GM12865 (cell line): ENCODE measurements at places on chromosomes 11 and 22.

GRCh38 chr11:114395736-114396135, 4.6 kb downstream of the C11orf71 start:
- DNase-seq = no peak

GRCh38 chr22:42932197-42932519, 75.1 kb upstream of the ARFGAP3 start:
- DNase-seq = no peak

GRCh38 chr11:35932681-35933319, 11.1 kb upstream of the LDLRAD3 start:
- no peak for DNase-seq

DNA sequence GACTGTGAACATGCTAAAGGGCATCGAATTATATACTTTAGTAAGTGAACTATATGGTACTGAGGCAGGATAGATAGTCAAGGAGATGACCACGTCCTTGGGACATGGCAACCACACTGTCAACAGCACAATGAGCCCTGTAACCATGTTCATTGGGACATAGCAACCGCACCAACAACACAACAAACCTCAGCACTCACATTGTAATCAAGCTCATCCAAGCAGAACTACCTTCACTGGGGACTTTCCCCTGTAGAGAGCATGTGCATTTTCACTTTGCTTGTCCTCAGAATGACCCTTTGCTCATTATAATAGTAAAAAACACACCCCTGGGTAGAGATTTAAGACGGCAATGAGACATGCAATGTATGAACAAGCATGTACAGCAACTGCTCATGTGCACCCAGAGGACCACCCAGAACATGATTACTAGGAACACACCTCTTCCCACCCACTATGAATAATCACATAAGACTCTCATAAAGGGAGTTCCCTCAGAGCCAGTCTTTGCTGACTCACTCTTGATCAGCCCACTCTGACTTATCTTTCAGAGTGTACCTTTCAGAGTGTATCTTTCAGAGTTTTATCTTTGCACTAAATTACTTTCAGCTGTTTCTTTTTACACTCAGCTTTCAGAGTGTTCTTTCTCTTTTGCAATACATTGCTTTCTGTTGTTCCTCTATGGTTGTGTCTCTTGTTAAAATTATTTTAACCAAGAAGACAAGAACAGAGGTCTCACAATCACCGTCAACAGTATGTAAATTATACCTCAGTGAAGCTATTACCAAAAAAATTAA, 4.1 kb upstream of the PLAAT2 start:
- DNase-seq = peak; percentile 97

DNA sequence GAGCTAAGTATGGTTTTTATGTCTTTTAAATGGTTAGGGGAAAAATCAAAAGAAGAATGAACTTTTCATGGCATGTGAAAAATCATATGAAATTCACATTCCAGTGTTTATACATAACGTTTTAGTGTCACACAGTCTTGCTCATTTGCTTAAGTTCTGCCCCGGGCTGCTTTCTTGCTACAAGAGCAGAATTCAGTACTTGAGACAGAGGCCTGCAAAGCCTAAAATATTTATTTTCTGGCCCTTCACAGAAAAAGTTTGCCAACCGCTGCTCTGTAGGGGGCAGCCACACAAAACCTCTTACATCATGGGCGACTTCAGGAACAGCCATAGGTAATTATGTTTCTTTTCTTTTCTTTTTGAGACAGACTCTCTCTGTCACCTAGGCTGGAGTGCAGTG, 1.0 kb upstream of the ATG2A start:
- DNase-seq = peak; percentile 46

DNA sequence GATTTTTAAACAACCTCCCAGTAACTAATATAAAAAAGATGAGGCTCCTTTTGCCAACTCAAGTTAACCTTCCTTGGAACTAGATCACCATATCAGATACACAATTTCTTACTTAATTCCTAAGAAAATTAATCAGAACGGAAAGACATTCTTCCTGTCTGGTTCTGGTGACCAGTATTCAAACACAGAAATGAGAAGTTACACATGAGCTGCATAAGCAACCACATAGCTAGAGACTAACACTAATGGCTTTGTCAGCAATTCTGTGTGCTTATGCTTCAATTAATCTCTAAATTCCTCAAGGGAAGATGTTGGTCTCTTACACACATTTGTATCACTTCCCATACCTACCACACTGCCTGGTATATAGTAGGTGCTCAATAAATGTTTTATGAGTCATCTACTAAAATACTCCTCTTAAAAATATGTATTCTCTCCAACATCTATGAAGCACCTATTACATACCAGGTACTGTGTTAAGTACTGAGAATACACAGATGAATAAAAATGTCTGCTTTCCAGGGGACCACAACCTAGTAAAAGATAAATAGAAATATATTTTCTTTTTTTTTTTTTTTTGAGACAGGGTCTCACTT, 54.5 kb downstream of the GAB2 start:
- DNase-seq = no peak

GRCh38 chr11:62575156-62575555, 1.5 kb upstream of the EEF1G start:
- DNase-seq = no peak

- peak; percentile 0 for DNase-seq
These were observed 94.0 kb upstream of the FOLH1 start for GRCh38 chr11:49302360-49302759.

DNA sequence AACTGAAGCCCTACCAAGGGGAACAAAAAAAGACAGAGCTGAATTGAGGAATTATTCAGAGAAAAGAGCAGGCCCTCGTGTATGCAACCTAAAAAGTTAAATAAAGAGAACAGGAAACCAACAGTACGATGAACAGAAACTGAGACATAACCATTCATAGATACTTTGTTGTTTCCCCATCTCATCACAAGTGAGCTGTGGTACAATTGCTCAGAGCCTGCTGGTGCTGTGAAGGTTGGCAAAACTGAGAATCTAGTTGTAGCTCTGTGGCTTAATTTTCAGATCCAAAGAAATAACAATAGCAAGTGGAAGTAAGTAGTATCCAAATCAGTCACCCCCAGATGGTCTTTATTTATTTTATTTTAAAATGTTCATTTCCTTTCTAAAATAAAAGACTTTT, 37.7 kb upstream of the BLID start:
- peak; percentile 35 for DNase-seq

- DNase-seq = no peak
These were observed 11.3 kb upstream of the NLRP6 start for GRCh38 chr11:266676-267439.

DNA sequence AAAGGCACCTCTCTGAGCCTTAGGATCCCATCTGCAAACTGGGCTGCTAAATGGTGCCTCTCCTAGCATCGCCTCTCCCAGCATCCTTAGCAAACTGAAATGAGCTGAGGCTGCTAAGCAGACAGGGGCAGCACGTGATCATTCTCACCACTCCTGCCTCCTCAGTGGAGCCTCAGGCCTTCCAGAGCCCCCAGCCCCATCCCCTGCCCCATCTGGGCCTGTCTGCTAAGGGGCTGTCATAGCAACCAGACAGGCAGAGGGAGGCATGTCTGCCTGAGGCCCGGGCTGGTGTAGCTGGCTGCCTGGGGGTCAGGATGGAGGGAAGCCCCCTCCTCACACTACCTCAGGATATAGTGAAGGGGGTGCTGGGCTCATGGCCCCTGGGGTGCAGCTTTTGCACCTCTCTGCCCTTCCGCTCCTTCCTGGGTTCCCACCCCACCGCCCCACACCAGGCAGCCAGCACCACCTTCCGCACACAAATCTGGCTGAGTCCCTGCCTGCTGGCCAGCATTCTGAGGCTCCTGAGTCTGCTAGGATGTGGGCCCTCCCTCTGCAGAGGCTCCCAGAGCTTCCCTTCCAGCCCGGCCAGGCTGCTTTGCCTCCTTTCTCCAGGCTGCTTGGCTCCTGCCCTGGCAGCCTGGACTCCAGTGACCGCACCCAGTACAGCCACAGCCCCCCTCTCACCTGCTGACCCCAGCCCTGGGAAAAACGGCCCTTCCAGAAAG, 47.5 kb upstream of the TTLL12 start:
- no peak for DNase-seq

DNA sequence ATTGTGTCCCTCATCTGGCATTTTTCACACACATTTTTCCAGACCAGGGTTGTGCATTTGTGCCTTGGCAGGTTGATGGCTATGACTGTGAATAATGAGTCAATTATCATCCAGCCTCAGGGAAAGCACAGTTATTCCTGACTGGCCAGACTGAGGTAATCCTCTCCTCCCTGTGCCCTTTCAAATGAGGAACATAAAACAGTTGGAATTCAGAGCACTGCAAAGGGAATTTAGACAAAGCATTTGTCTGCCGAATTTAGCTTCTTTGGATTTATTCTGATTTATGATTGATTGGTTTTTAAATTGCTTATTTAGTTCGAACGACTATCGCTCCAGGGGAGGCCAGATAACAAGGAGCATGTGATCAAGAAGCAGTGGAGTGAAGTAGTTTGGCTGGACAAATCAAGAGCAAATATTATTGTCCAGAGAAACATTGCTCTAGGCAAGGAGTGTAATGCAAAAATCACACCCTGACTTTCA, 30.8 kb upstream of the RAG2 start:
- DNase-seq = no peak

DNA sequence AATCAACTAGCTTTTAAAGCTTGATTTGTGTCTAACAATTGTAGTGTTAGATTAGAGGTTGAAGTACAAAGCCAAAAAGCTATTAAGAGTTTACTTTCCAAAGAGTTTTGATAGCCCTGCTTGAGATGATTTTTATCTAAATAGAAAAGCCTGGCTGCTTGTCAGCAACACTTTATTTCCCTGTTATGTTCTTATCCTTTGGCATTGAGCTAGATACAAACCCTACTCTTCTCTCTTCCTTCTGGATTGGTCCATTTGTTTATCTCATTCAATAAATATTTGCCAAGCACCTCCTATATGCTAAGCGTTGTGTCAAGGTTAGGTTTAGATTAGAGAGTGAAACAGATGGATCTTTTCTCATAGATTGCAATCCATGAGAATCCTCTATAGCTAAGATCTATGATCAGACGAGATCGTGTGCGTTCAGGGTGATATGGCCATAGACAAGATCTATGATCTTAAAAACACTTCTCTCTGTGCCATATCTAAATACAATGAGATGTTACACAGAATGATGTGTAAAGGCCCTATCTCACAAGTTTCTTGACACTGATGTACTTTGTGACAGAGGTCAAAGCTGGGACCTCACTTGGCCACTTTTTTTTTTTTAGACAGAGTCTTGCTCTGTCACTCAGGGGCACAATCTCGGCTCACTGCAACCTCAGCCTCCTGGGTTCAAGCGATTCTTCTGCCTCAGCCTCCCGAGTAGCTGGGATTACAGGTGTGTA, 57.8 kb downstream of the CTNND1 start:
- DNase-seq = no peak

DNA sequence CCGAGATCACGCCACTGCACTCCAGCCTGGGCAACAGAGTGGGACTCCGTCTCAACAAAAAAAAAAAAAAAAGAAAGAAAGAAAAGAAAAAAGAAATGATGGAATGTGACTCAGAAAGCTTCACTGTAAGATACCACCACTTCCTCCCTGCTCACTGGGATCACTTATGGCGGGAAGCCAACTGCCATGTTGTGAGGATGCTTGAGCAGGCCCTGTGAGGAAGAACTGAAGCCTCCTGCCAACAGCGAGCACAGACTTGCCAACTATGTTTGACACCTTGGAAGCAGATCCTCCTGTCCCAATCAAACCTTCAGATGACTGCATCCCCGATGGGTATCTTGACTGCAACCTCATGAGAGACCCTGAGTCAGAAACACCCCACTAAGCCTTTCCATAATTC, 8.3 kb downstream of the SEC14L6 start:
- no peak for DNase-seq

- DNase-seq = no peak
These were observed 23.6 kb downstream of the HIRA start for GRCh38 chr22:19407649-19408606.

DNA sequence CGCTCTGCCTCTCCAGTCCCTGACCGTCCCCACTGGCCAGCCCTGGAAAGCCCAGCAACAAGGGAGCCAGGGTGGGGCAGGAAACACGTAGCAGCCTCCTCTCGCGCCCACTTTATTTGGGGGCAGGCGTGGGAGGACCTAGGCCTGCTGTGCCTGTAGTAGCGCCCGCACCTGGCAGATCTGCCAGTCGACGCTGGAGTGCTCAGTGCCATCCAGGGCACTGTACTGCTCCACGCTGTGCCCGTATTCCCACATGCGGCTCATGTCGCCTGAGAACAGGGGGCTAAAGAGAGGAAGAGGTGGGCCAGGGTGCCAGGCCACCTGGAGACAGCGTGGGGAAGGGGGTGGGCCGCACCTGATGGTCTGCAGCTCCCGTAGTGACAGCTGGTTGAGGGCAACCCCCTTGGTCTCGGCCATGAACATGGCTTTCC, 17.0 kb upstream of the DRICH1 start:
- no peak for DNase-seq

DNA sequence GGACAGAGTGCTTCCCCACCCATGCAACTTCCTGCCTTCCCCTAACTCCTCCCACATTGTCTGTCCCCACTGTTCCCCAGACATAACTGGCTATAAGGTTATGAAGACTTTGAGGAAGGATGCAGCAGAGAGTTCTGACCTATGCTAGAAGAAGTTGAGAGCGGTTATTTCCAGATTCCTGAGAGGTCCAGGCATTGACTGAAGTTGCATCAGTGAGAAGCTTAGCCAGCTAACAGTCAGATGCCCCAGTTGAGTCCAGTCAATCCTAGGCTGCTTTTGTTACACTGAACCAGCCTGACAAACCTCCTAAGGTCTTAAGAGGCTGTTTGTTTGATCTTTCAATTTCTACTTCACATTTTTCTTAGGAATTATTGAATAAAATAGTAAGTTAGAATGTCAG, 937.9 kb upstream of the CCDC90B start:
- no peak for DNase-seq

- DNase-seq = no peak
These were observed 942.3 kb downstream of the BRD1 start for GRCh38 chr22:48885271-48885918.

DNA sequence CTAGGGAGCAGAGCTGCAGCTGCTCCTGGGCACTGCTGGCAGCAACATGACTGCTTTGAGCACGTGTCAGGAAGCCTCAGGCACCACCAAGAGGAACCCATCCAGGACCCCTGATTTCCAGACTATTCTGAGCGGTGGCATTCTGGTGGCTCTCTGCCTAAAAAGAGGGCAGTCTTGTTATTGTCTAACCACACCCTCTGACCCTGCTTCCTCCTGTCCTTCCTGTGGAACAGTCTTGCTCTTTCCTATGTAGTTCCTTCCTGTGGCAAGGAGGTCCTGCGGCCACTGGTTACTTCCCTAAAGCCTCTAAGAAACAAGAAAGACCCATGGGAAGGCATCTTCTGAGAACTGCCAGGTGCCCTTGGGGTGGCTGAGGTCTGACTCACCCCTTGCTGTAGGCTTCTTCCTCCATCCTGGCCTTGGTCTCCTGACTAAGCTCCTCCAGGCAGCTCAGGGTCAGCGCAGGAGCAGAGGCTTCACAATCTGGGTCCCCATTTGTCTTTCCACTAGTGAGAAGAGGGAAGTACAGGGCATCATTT, 13.1 kb upstream of the LYVE1 start:
- no peak for DNase-seq

GRCh38 chr11:11786771-11787170, 55.0 kb upstream of the USP47 start:
- no peak for DNase-seq

DNA sequence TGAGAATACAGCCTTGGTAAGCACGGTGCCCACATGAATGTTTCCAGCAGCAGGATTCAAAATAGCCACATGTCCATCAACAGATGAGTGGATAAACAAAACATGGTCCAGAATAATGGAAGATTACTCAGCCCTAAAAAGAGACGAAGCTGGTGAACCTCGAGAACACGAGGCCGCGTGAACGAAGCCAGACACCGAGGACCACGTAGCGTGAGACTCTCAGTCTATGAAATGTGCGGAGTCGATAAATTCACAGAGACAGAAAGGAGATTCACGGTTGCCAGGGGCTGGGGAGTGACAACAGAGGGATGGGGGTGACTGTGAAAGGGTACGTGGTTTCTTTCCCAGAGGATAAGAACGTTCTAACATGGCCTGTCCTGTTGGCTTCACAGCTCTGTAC, 2.9 kb upstream of the ASCL2 start:
- DNase-seq = no peak
